ENCODE measurements at places on chromosomes 5 and 9.

- DNase-seq: peak; percentile 53
Observed at GRCh38 chr9:104553261-104553660, 15.7 kb upstream of the OR13C8 start.

GRCh38 chr9:93107151-93107824 is 11.3 kb downstream of the CARD19 start:
- DNase-seq: no peak

DNA sequence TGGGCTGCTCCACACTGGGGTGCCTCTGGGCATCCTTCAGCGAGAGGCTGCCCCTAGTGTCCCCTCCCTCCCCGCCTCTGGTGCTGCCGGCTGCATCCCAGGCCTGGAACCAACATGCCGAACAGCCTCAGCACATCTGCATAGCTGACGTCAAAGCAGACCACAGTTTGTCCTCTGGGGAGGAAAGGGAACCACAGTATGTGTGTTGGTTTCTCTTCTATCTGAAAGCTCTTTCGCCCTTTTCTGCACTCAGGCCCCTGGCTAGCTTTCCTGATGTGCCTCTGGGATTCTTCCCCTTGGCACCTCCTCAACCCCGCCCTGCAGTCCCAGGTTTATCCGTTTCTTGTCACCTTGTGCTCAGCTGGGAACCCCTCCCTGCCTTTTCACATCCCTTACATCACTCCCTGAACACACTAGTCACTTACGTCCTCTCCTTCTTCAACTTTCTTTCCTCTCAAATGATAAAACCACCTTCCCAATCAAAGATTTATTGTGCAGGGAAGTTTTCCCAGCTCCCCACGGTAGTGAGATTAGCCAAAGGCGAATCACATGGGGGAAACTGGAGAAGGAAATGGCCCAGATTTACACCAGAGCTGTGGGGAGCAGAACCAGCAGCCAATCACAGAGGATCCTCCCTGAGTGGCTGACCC is 35.5 kb upstream of the B4GALT1 start:
- DNase-seq: no peak

- no peak for DNase-seq
Observed at GRCh38 chr5:34616651-34617050, 39.5 kb upstream of the RAI14 start.

GRCh38 chr5:127416906-127417305 is 100.5 kb upstream of the PRRC1 start:
- DNase-seq: no peak

DNA sequence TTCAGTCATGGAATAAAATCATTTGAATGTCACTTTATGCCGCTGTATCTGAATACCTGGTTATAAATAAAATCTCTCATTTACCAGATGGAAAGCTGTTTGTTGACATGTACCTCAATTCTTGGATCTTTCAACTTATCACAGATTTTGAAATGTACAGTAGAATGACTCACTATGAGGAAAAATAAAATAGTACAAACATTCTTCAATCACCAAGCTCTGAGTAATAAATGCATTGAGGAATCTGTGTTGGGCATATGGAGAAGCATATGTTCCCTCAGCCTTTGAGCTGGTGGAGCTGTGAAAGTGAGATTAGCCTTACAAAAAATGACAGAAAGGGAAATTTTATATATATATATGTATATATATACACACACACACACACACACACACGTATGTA is 175.4 kb downstream of the KIAA0825 start:
- no peak for DNase-seq

- DNase-seq: no peak
Observed at GRCh38 chr5:146221234-146221633, 17.8 kb downstream of the RBM27 start.

DNA sequence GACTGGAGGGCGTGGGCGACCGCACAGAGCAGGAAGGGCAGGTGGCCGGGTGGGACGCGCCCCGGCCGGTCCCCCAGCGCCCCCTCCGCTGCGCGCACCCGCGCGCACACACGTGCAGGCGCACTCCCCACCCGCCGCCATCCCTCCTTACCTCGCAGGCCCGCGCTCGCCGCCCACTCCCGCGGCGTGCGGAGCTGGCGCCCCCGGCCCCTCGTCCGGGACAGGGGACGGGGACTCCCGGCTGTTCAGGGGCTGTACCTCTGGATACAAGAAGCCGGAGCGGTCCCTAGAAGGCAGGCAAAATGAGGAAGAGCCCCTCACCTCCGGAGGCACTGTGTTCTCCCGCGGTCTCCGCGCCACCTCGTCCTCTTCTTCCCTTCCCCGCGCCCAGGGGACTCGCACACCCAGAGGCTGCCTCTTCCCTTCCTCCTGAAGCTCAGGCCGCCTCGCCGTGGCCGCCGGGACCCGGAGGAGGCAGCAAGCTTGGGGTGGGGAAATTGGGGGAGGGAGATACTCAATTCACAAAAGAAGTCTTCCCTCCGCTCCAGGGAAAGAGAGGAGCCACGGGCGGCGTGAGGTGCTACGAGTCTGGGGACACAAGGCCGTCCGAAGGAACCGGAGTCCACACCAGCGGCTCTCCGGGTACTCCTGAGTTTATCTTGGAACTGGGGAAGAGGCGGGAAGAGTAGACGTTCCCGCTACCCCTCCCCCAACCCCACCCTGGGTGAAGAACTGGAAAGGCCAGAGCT is 1.4 kb upstream of the GABRB2 start:
- DNase-seq: no peak

- peak; percentile 1 for DNase-seq
Observed at GRCh38 chr9:85569988-85570387, 171.8 kb downstream of the AGTPBP1 start.

DNA sequence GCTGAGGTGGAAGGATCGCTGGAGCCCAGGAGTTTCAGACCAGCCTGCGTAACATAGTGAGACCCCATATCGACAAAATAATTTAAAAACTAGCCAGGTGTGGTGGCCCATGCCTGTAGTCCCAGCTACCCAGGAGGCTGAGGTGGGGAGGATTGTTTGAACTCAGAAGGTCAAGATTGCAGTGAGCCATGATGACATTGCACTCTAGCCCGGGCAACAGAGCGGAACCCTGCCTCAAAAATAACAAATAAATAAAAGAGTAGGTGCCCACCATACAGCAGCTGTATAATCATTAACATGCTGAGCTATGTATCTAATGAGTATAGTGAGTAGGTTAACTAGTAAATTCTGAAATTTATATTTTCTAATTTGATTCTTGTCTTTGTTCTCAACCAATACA is 11.0 kb upstream of the ATP6V0E1 start:
- no peak for DNase-seq

DNA sequence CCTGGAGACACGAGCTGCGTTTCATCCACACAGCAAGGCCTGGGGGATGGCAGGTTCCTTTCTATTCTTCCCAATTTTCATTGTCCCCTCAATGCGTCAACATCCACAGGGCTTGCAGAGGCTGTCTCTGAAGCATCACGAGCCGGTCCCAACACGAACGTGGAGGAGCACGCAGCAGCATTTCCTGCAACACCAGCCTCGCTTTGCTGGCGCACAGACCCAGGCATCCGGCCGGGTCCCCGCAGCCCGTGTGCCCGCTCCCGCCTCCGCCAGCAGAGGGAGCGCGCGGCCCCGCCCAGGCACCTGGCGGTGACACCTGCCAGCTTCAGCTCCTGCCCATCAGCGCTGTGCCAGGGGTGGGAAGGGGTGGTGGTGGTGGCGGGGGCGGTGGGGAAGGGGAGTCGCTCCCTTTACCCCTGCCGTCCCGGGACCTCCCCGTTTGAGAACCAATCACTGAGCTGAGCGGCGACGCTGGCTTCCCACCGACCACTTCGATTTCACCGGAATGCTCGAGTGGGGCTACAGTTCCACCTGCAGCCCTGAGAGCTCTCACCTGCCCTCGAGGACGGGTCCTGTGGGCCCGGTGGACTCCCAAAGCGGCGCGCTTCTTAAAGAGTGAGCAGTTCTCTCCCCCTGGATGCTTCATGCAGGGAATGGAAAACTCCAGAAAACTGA is 464.5 kb downstream of the ICE1 start:
- no peak for DNase-seq

GRCh38 chr5:16693879-16694278 is 77.1 kb upstream of the RETREG1 start:
- no peak for DNase-seq

DNA sequence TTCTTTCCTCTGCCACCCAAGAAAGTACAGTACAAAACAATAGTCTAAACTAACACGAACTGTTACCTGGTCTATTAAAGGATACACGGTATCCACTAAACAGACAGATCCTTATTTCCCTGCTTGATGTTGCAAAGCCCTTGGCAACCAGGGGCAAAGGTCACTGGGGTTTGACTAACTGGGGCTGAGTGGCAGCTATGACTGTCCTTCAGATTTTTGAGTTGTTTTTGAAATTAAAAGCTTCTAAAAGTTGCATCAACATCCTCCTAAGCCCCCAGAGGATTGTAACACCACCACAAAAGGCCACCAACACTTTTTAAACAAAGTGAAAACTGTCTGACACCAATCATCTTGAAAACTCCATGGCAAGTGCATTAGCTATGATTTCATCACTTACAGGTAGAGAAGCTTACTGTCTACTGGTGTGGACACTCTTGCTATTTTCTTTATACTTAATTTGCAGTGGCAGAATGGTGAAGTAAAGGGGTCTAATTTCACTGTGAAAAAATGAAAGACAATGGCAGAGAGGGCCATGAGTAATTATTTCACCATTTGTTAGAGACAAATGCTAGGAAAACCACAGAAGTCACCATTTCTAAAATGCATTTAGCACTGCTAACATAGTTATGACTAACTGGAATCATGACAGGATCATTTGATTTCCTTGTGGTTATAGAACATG is 292.4 kb downstream of the EFNA5 start:
- DNase-seq: peak; percentile 34

DNA sequence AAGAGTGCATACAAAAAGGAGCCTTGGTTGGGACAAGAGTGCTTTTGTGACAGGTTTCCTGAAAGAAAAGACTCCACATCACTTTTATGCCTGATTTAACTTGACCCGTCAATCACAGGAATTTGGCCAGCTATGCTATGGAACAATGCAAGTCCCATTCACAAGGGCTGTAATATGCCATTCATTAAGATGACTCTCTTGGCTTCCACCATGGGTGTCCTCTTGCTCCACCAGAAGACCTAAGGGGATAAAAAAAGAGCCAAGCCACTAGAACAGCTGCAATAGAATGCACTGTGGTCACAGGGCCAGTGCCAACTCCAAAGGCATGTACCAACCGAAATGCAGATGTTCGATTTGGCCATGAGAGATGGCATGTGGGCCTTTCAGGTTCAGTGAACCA is 480.1 kb upstream of the MPDZ start:
- DNase-seq: no peak

DNA sequence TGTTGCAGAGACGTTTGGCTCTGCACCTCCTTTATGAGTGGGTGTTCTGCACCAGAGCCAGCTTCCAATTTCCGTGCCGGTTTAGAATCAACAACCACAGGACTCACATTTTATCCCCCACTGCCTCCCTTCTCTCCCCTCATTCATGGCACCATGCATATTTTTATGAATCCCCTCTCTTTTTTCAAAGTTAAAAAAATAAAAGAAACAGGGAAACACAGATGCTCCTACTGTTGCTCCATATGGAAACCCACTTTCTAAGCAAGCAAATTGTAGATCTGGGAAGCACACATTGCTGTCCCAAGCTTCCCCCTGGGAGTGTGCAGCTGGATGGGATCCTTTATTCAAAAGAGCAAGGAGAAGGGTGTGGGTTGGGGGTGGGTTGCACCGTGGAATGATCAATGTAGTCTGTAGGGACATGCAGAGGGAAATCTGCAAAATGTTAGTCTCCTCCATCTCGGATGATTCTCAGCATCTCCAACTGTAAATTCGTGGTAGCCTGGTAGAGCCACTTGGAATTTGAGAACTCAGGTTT is 410.0 kb upstream of the ADAMTSL1 start:
- DNase-seq: no peak

DNA sequence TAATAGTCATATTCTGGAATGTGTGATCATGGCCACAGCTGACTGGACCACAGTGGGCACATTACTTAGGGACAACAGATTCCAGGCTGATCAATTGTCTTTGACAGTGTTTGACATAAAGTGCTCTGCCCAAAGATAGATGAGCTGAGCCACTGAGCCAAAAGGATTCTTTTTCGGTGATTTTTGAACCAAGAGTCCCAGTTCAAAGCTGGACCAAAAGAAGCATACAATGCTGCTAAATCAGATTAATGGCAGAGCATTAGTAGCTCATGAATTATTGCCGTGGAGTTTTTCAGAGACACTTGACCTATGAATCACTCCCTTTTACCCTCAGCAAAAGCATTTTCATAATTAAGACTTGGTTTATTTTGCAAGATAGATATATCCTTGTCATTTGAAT is 160.6 kb downstream of the IZUMO3 start:
- DNase-seq: no peak

- no peak for DNase-seq
Observed at GRCh38 chr5:30804739-30805505, 388.6 kb upstream of the CDH6 start.

- DNase-seq: no peak
Observed at GRCh38 chr5:72007336-72008111, 99.8 kb upstream of the MAP1B start.

- no peak for DNase-seq
Observed at GRCh38 chr5:62376064-62376463, 27.6 kb downstream of the DIMT1 start.

- DNase-seq: peak; percentile 68
Observed at GRCh38 chr9:70987986-70988385, 133.4 kb downstream of the TRPM3 start.

DNA sequence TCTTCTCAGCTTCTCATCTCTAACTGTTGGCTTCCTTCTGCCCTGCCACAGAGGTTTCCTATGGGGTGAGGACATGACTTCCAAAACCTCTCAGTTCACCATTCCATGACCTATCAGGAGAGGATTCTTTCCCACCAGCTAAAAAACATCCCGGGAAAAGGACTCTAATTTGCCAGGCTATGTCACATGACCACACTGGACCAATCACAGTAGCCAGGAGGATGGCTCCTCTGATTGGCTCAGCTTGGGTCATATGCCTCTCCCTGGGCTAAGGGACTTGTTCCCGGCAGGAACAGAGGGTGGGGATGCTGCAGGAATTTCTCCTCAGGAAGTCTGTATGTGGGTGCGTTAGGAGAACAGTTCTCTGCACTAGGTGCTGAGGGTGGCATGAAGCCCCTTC is 40.3 kb upstream of the XPA start:
- DNase-seq: no peak

GRCh38 chr9:129335464-129336129 is 157.5 kb upstream of the IER5L start:
- DNase-seq: no peak

- DNase-seq: no peak
Observed at GRCh38 chr5:146363161-146363874, 24.7 kb downstream of the POU4F3 start.

DNA sequence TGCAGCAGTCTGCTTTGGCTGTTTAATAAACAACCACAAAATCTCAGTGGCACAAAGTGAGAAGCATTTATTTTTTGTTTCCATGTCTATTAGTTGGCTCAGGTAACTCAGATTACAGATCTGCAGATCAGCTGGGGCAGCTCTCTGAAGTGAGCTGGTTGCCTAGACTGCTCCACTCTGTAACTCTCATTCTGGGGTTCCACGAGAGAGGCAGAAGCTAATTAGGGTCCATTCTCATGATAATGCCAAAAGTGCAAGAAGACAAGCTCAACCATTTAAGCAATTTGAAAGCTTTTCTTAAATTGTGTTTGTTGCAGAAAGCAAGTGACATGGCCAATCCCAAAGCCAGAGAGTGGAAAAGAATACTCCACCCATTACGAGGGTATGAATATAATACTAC is 13.2 kb downstream of the MEIKIN start:
- DNase-seq: no peak

All from HS-5 (cell line).